ENCODE measurements at places on chromosomes 5 and 9.

GRCh38 chr5:170643591-170643990, 139.8 kb downstream of the KCNIP1 start:
- no peak for DNase-seq

DNA sequence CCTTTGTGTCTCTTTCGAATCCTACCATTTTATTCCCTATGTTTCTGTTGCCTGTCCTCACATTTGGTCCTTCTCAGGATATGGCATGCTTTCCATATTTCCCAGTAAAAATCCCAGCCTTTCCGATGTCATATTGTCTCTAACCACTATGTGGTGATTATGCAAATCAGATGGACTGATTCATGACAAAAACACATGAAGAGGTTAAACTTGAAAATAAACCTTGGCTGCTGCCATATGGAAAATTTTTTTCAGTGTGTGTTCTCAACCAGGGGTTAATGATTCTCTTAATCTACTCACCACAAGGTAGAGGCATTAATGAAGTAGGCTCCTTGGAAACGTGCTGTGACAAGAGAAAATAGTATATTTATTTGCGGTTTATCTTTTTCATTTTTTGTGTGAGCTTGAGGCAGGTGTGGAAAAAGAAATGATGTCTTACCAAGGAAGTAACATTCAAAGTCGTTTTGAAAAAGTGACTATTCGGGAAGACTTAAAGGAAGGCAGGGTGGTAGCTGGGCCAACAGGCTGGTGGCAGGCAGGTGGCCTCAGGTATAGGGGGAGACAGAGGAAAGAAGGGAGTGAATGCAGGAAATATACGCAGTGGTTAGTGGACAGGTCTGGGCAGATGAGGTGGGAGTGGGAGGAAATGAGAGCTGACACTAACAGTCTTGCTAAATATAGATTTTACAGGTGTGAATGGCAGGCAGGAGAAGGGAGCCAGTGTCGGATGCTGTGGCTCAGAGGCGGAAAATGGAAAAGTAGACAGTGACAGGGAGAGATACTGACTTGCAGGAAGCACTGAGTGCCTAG, 46.2 kb downstream of the DMRT2 start:
- DNase-seq = no peak

DNA sequence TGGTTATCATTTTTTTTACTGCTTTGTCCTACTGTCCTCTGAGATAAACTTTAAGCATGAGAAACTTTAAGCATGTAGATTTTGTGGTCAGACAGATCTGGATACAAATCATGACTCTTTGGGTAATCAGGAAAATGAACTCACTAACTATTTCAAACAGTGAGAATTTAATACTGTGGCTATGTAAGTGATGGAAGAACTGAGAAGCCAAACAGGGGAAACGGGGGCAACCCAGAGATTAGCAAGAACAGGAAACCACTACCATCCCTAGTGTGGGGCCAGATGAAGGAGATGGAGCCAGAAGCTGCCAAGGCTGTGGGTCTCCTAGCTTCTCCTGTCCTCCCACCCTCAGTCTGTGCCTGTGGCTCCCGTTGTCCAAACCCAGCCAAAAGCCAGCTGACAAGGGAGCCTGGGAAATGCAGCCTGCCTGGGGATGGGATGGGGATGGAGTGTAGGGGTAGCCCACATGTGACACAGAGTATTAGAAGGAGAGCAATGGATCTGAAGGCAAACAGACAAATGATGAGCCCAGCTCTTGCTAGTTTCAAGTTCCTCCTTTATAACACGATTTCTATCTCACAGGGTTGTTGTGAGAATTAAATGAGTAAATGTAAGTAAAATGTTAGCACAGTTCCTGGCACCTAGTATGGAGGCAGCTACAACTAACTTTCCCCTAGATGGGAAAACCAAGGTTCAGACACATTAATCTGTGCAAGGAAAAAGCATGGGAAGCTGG, 27.7 kb upstream of the CDC23 start:
- DNase-seq = no peak

DNA sequence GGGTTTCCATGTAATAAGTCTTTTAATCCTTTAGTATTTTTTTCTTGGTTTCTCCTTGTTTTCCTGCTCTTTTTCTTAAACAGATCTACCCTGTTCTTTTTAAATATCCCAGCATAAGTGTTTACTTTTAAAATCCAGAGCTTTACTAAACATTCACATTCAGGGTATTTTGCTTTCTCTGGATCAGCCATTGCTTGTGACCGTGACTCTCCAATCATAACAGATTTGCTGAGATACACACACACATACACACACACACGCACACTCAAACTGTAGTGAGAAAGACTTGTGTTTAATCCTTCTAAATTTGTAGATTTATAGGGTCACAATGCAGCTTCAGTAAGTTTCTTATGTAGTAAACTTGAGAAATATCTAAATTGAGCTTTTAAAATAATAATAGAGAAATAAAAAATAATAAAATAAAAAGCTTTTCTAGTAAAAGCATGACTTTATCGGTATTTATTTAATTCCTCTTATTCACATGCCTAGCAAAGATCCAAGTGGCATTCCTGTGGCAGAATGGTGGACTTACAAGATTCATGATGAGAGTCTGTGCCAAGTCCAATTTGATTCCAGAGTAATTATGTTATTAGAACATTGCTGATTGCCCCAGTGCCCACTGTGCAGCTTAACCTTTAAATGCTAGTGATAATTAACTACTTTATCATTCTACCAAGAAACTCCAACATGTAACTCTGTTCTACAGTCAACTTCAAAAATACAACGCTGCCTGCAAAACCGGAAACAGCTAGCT, 129.0 kb downstream of the TLE4 start:
- DNase-seq = no peak

- no peak for DNase-seq
Measured at GRCh38 chr9:12846035-12846434, 71.2 kb downstream of the LURAP1L start.

- no peak for DNase-seq
Measured at GRCh38 chr5:20692913-20693312, 704.9 kb upstream of the CDH18 start.

DNA sequence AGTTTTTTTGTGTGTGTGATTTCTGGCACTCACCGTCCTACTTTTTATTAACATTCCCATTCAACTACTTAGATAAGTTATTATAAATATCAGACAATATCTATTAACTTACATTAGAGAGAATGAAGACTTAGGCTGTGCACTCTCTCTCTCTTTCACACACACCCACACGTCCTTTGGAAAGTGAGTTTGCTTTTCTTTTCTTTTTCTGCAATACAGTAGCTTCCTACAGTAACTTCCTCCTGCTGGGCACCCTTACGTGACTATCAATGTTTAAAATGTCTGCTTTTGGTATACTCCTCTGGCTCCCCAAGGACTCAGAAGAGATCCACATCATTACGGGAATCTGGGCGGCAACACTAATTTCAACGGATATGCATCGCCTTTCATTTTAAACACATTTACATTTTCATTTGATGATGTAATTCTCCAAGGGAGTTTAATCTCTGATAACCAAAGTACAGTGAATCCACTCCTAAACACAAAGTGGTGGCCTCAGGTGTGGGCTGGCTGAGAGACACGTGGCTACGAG, 179.5 kb downstream of the MAPKAP1 start:
- no peak for DNase-seq

- DNase-seq = no peak
Measured at GRCh38 chr9:137817236-137818200, 60.1 kb upstream of the CACNA1B start.

GRCh38 chr5:50653946-50654345, 12.5 kb upstream of the PARP8 start:
- DNase-seq = no peak

GRCh38 chr9:87141124-87141523, 193.8 kb upstream of the GAS1 start:
- no peak for DNase-seq

DNA sequence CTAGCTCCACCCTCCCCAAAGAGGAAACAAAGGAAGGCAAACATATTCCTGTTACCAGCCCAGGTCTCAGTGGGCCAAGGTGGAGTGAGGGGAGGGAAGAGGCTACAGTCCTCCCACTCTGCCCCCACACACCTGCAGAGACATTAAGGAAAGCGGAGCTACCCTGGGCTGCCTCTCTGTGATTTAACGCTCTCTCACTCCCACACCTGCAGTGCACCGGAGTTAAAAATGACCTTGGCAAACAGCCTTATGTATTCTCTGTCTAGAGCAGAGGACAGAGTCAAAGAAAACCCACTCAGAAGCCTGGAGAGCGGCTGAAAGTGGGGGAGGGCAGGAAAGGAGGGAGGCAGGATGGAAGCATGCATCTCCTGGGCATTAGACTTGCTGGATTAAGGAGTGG, 32.7 kb downstream of the KCNIP1 start:
- no peak for DNase-seq

DNA sequence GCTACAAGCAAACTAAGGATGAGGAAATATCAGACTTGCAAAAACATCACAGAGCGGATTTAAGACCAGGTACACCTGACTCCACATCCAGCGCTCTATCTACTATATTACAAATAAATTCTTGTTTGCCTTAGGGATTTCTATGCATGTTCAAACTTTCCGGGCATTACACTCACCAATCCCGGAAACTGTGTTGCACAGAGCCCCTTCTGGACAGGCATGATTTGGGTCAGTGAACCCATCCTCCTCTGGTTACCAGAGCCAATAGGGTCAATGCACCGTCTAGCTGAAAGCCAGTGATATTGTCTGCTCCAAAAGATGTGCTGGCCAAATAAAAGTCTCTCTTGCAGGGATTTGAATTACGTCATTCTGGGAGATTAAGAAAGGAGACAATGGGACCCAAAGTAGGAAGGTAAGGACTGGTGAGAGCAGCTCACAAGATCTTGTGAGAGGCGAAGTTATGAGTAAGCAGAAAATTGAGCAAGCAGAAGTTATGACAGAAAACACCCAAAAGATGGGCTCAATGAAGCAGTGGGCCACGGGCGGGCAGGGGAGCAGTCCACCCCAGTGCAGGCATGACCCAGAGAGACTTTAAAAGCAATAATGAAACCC, 155.8 kb upstream of the RAI14 start:
- DNase-seq = no peak

GRCh38 chr9:121357011-121357410, 13.0 kb downstream of the STOM start:
- no peak for DNase-seq

DNA sequence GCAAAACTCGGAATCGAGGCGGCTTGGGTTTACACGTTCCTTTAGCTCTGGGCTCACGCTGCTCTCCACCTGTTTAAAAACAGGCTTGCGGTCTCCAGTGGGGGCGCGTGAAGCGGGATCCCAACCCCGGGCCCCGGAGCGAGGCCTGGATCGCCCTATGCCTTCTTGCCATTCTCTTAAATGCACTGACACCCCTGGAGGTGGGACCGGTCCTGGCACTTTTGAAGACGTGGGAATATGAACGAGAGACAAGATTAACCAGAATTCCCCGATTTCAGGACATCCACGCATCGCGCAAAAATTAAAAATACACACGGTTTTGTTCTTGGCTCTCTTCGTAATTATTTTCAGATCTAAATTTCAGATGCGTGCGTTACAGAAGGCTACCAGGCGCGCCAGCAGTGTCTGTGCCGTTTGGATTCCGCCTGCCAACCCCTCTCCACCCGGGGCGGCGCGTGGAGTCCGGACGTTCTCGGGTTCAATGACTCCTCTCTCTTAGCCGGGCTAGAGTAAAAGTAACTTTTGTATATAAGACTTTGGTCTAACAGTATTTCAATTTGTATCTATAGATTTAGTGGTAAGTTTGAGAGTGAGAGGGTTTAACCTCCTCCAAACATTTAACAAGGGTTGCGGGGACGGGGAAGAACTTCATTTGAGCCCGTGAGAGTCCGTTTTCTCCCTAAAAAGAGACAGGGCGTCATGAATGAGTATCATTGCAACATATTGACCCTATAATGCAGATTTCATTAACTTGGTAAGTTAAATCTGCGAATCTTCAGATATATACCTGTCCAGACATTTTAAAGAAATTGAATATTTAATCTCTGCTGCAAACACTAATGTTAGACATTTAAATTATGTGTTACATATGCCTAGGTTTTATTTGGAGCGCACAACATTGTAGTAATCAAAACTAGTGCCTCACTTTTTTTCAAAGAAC, 3.8 kb downstream of the FOXD1 start:
- DNase-seq = no peak

- DNase-seq = no peak
Measured at GRCh38 chr5:348726-349125, 27.2 kb downstream of the AHRR start.

GRCh38 chr5:125484742-125485641, 738.6 kb upstream of the ZNF608 start:
- DNase-seq = no peak

DNA sequence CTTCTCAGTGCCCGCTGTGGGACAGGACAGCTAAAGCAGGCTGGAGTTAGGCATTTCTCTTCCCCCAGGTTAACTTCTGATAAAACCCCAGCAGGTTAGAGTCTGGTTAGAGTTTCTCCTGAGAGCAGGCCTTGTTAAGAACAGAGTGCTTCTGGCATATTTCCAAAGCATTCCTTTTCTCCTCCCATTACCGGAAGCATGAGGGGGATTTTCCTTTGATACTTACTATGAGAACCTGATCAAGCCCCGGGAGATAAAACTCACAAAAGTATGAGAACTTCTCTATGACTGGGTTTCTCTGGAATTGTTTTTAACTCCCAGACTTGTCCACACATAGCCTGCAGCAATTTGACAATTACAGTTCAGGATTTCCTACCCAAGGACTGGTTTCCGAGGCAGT, 77.4 kb upstream of the MAST4 start:
- DNase-seq = no peak

- no peak for DNase-seq
Measured at GRCh38 chr5:141338538-141339306, at the start of gene PCDHGA2. Gene PCDHGA2 (plus strand): TSS chr5:141338760.

DNA sequence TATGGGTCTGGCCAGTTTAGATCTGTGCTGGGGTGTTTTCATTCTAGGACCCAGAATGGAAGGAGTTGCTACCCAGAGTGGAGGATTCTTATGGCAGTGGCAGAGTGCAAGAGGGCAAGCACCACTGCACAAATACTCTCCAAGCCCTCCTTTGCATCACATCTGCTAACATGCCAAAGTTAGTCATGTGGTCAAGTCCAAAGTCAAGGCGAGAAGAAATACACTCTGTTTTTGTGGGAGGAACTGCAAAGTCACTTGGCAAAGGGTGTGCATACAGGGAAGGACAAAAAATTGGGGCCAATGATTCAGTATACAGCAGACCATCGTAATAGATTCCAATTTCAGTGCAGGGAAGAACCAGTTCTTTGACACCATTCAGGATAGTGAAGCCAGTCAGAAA, 43.9 kb upstream of the HMGCS1 start:
- no peak for DNase-seq

Data from GM12878 (cell line).